ENCODE measurements at places on chromosomes 5 and 9.
A peak's percentile ranks its signal among the peaks of the same experiment; 100 is the strongest.

DNA sequence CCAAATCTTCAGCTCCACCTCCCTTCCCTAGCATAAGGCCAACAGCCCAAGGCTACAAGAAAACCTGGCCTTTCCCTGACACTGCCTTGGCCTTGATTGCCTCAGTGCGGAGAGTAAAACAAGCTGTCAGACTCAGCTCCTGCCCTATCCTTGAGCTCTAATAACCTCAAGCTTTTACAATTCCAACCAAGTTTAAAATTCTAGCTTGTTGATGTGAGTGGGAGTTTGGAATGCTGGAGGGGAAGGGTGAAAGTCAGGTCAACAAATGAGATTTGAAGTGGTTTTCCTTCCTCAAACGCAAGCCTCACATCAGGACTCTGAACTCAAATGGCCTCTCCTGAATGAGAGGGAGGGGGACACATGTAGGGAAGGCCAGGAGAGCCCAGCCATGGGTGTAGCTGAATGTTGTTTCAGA is 197.0 kb upstream of the VLDLR start:
- no peak for DNase-seq

DNA sequence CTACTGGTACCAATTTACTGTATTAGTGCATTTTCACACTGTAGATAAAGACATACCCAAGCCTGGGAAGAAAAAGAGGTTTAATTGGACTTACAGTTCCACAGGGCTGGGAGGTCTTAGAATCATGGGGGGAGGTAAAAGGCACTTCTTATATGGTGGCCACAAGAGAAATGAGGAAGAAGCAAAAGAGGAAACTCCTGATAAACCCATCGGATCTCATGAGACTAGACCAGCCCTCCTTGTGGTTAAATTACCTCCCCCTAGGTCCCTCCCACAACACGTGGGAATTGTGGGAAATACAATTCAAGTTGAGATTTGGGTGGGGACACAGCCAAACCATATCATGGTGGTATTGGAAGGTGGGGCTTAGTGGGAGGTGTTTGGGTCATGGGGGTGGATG is 56.5 kb upstream of the SPDL1 start:
- DNase-seq = no peak

- DNase-seq = no peak
Observed at GRCh38 chr5:104757915-104758314, 1195.3 kb upstream of the NUDT12 start.

GRCh38 chr5:124963236-124963919 is 216.9 kb upstream of the ZNF608 start:
- DNase-seq = no peak

- DNase-seq = no peak
Observed at GRCh38 chr5:138837160-138837559, 38.0 kb downstream of the LRRTM2 start.

- no peak for DNase-seq
Observed at GRCh38 chr9:126125577-126125976, 201.1 kb upstream of the MVB12B start.

DNA sequence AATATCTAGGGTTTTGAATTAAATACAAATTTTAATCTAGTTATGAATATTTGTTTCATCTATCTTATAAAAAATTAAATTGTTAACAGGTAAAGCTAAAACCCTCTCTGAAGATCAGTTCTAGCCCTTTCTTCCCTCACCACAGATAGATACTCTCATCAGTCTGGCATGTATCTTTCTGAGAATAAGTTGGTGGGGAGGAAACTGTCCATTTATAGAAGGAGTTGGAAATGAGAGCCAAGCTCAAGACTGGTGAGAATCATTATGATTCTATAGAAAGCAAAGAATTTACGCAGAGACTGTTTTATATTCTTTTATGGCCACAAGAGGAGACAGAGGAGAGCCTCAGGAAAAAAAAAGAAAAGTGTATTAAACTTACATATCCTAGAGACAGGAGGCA is 59.0 kb downstream of the STARD4 start:
- no peak for DNase-seq

GRCh38 chr9:91315191-91315590 is 46.5 kb downstream of the AUH start:
- no peak for DNase-seq

DNA sequence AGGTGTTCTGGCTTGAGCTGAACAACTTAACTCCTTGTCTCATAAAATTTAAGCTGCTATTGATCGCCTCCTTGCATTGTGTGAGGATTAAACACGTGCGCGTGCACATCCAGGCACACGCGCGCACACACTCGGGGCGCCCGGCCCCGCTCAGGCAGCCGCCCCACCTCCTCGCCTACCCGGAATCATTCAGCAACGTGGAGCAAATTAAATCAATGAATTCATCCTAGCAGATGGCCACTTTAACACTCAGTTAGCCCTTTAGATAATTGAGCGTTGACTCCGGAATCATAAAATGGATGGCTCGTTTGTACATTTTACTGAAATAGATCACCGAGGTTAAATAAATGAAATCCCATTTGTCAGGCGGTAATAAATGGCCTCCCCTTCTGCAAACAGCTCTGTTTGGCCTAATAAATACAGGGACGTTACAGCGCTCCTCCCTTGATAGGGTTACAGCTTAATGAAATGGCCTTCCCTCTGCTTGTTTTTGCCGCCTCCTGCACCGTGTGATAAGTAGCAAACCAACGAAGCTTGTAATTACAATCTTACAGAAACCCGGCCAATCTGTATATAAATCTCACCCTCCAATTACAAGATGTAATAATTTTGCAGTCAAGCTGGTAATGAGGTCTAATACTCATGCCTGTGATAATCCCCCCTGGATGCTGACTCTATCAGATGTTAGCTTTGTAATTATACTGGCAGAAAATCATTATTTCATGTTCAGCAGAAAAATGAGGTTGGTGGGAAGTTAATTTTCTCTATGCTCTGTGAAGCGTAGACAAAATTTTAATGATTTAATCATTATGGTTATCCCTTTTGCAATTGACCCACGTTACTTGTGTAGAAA is 229.7 kb upstream of the IRX4 start:
- DNase-seq = no peak

DNA sequence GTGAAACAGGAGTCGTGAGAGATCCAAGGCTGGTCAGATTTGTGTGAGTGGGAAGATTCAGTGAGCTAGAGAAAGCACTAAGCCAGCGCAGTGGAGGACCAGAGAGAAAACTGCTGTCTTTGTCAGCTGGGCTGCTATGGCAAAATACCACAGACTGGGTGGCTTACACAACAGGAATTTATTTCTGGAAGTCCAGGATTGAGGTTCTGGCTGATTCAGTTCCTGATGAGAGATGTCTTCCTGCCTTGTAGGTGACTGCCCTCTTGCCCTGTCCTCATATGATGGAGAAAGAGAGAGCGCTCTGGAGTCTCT is 24.2 kb upstream of the ANKRD33B start:
- DNase-seq = no peak

DNA sequence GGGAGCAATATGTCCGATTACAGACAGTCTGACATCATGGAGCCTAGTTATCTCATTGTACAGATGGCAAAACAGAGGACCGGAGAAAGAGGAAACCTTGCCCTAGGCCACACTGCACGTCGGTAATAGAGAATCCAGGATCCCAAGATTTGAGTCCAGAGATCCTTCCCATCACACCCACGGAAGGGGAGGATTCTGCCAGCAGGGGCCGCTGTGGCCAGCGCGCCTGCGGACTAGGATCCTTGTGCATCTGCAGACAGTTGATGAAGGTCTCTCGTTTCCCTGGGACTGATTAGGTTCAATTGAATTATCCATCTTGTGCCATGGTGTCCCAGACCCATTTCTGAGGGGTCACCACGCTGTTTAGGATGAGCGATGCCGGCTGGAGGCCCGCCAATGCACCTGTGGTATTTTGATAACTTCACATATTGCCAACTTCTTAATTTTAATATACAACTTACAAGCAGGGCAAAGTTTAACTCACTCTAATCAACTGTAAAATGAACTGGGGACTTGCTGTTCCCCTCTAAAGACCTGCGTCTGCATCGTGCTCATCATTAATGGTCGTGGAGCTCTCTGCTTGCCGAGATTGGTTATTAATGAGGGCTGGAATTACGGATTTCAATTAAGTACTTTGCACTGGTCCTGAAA is 592.7 kb upstream of the BRINP1 start:
- DNase-seq = peak; percentile 15

GRCh38 chr5:43635374-43635773 is 32.4 kb downstream of the NNT start:
- DNase-seq = no peak

Measured in Ammon's horn (tissue), 1 donor.